Effector memory CD8-positive, alpha-beta T cell (primary cell): ENCODE measurements at places on chromosomes 2 and 18.

GRCh38 chr18:67862069-67862468 is 345.5 kb upstream of the DSEL start:
- DNase-seq, result no peak

DNA sequence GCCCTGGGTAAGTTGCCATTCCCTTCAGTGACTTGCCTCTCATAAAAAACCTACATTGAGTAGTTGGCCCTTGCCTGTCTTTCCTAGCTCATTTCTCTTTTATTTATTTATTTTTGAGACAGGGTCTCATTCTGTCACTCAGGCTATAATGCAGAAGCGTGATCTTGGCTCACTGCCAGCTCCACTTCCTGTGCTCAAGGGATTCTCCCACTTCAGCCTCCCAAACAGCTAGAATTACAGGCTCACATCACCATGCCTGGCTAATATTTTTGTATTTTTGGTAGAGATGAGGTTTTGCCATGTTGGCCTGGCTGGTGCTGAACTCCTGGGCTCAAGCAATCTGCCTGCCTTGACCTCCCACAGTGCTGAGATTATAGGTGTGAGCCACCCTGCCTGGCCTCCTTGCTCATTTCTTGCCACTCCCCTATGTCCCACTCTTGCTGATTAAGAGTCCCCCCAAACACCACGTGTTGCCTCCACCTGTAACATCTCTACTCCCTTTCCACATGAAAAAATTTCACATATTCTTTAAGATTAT is 12.6 kb downstream of the EVA1A start:
- DNase-seq, result no peak

GRCh38 chr2:42421157-42421485 is 60.1 kb upstream of the COX7A2L start:
- no peak for DNase-seq

- DNase-seq, result no peak
These were observed 121.1 kb upstream of the PID1 start for GRCh38 chr2:229392196-229392595.

GRCh38 chr2:234978466-234979203 is 26.8 kb downstream of the SH3BP4 start:
- DNase-seq, result no peak
